ENCODE measurements at places on chromosomes 12 and 14.

- no peak for DNase-seq
These were observed 89.7 kb downstream of the CAND1 start for GRCh38 chr12:67358781-67359338.

DNA sequence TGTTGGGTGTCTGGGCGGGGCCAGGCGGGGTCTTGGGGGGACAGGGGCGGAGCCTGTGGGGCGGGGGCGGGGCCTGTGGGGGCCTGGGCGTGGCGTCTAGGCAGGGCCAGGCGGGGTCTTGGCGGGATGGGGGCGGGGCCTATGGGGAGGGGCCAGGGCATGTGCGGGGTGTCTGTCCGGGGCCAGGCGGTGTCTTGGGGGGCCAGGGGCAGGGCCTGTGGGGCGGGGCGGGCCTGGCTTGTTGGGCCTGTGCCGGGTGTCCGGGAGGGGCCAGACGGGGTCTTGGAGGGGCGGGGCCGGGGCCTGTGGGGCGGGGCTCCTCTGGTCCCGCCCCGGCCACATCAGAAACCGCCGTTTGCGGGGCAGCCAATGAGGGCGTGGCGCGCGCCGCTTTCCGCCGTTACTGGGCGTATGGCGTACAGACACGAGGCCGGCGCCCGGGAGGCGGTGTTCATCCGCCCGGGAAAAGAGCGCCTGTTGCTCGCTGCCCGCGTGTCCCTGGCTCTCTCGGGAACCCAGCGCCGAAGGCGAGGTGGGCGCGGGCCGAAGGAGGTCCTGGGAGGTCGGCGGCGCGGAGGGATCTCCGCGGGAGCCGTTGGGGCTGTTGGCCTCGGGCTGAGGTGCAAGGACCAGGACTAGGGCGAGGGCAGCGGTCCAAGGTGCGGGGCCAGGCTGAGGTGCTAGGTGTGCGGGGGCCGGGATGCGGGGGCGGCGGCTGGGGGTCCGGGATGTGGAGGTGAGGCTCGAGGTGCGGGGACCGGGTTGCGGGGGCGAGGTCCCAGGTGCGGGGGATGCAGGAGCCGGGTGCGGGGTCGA, at the start of gene PIWIL1:
PIWIL1 (plus strand) TSS at position 400 of the 816 bp plus-strand sequence. CDS start 4,705 bp downstream, outside the sequence.
- DNase-seq: no peak

- DNase-seq: no peak
These were observed 16.2 kb upstream of the RNASE1 start for GRCh38 chr14:20818861-20819260.

DNA sequence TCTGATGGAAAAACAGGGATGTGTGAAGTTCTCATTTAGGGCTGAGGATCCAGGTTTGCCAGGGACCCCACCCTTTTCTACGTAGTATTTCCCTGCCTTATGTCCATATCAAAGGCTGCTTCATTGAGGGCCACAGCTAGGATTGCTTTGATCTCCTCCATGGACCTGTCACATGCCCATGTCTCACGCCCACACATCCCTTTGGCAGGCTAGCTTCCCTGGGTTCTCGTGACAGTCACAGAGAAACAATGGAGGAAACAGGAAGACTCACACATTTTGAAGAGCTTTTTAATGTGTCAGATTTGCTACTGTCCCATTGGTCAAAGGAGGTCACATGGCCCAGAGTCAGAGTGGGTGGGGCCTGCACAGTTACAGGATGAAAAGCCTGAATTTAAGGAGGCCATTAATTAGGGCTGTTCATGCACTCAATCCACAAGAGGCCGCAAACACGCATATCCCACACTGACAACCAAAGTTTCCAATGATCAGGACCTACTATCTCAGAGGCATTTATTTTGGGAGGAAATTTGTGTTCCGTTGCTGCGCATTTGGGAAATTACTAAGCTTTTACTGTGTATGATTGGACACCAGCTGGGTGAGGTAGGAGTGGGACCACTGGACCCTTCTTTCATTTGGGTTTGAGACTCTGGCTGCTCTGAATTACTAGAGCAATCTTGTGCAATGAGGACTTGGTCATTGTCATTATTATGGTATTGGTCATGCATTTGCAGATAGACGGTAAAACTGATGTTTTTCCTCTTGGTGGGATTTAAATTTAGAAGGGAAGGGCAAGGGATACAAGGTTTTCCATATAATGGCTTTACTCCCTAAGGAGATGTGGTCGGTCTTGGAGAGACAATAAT, 266.2 kb downstream of the KTN1 start:
- DNase-seq: no peak

GRCh38 chr12:95418142-95418541, 55.8 kb upstream of the METAP2 start:
- DNase-seq: no peak

GRCh38 chr12:79451365-79451764, 239.4 kb downstream of the PAWR start:
- no peak for DNase-seq

Measured in stimulated activated CD4-positive, alpha-beta T cell treated with anti-CD3 and anti-CD28 coated beads, Interleukin-4, amount 100 ng/mL, for 1 hour (primary cell).